ENCODE measurements at places on chromosomes 7 and 10. TPM values are rescaled to one million over a fixed set of nuclear protein-coding genes. Genes with fewer than 3 reads are reported as not detected.

DNA sequence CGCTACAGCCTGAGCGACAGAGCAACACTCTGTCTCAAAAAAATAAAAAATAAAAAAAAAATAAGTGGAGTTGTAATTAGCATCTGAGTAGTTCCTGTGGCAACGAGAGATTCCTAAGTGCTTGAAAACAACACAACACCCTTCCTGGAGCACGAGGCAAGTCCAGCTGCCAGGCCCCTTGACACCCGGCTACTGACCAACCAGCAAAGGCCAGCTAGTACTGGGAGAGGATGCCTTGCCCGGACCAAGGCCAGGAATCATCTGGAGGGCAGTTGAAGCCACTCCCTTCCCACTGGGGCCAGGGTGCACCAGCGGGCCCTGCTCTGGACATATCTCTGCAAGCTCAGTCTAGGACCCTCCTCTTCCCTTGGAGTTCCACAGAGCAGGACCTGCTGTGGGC, 536 bp downstream of the C10orf105 start:
- no peaks in the 10 kb centered on the region for H3K27me3 ChIP-seq
- no peak overlapping the region for H3K4me3 ChIP-seq
- no peak overlapping the region for H3K27ac ChIP-seq
- no peaks in the 10 kb centered on the region for H3K36me3 ChIP-seq

GRCh38 chr7:150481186-150481920, 30.9 kb downstream of the GIMAP8 start:
- H3K27ac ChIP-seq: no peak overlapping the region
- peaks cover 13% of the 10 kb centered on the region for H3K27me3 ChIP-seq
- H3K4me1 ChIP-seq: no peaks in the 10 kb centered on the region
- DNase-seq: no peak
- no peak overlapping the region for H3K4me3 ChIP-seq

- no peak overlapping the region for H3K4me3 ChIP-seq
- H3K36me3 ChIP-seq: no peaks in the 10 kb centered on the region
- H3K4me1 ChIP-seq: peaks cover 10% of the 10 kb centered on the region
- peaks cover 15% of the 10 kb centered on the region for H3K27me3 ChIP-seq
- no peak overlapping the region for H3K27ac ChIP-seq
These were observed 537.3 kb upstream of the MGMT start for GRCh38 chr10:128929767-128930166.

DNA sequence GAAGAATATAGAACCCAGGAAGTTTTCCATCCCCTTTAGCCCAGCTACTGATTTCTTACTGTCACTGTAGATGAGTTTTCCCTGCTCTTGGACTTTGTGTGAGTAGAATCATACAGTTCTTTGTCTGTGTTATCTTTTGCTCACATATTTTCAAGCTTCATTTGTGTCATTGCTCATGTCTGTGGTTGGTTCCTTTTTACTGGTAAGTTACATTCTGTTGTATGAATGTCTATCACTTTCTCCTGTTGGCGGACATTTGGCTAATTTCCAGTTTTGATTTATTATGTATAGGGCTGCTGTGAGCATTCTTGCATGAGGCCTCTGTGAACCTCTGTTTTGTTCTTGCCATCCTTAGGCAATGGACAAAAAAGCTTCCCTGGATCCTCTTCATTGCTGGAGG, 5.3 kb downstream of the GLRX3 start:
- H3K4me1 ChIP-seq: peaks cover 37% of the 10 kb centered on the region
- no peaks in the 10 kb centered on the region for H3K27me3 ChIP-seq
- peaks cover 8% of the 10 kb centered on the region for H3K36me3 ChIP-seq
- H3K27ac ChIP-seq: peak overlapping the region; percentile 80

DNA sequence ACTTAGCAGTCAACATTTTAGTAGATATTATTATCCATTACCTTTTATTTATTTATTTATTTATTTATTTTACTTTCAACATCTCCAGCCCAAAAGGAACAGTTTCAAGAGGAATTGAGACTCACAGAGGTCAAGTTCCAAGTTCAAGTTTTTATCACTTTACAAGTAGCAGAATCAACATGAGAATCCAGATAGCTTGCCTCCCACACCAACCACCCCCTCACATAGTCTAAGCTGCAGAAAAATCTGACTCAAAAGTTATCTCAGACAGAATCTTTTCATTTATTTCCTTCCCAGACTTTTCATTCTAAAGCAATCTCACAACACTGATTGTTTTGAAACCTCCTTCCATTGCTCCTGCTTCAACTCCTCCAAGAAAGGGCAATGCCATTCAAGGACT, 129.6 kb downstream of the GRM3 start:
- no peak overlapping the region for H3K4me3 ChIP-seq
- H3K4me1 ChIP-seq: peaks cover 7% of the 10 kb centered on the region
- no peak overlapping the region for H3K27ac ChIP-seq
- peaks cover 9% of the 10 kb centered on the region for H3K27me3 ChIP-seq

DNA sequence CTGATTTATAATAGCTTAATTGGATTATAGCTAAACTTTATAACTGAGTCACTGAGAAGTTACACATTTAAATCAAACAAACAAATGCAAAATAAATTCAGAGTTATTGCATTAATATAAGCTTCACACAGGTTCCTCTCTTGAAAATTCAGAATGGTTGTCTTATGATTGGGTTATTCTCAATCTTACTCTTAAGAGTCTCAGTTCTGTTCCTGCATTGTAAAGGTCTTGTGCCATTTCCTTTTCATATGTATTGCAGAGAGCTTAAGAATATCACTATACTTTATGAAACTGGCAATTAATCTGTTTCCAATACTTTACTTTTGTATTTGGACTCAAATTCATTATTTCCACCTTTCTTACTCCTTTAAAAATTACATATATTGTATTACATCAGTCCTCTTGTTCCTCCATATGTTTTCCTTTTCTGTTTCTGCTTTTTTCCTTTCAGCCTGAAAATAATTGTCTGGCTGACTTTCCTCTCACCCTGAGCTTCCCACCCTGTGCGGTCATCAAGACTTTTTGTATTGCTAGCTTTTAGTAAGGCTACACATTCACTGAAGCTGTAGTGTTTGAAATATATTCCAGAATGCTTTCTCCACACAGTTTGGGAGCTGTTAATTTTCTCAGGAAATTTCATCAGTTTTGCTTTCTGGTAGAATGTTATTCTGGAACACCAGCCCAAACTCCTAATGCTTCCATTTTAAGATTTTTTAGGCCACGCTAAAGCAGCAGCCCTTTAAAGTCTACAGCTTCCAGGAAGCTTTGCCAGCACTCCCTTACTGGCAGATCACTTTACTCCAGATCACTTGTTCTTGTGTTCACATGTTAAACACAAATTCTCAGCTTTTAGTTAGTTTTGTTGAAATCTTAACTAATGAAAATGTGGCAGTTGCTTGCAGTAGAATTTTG, 139.4 kb downstream of the KCND2 start:
- H3K4me3 ChIP-seq: no peak overlapping the region
- no peaks in the 10 kb centered on the region for H3K36me3 ChIP-seq
- peak overlapping the region; percentile 80 for H3K27ac ChIP-seq
- DNase-seq: no peak
- H3K4me1 ChIP-seq: peaks cover 6% of the 10 kb centered on the region

Gene VSTM4
- 4.1 TPM for total RNA-seq

Gene SPDYE18
- total RNA-seq: 0.89 TPM

Data from mesothelial cell of epicardium (in vitro differentiated cells).